ENCODE measurements at places on chromosomes 3 and 15.

- DNase-seq: no peak
Observed at GRCh38 chr15:69517052-69517451, 64.4 kb downstream of the RPLP1 start.

DNA sequence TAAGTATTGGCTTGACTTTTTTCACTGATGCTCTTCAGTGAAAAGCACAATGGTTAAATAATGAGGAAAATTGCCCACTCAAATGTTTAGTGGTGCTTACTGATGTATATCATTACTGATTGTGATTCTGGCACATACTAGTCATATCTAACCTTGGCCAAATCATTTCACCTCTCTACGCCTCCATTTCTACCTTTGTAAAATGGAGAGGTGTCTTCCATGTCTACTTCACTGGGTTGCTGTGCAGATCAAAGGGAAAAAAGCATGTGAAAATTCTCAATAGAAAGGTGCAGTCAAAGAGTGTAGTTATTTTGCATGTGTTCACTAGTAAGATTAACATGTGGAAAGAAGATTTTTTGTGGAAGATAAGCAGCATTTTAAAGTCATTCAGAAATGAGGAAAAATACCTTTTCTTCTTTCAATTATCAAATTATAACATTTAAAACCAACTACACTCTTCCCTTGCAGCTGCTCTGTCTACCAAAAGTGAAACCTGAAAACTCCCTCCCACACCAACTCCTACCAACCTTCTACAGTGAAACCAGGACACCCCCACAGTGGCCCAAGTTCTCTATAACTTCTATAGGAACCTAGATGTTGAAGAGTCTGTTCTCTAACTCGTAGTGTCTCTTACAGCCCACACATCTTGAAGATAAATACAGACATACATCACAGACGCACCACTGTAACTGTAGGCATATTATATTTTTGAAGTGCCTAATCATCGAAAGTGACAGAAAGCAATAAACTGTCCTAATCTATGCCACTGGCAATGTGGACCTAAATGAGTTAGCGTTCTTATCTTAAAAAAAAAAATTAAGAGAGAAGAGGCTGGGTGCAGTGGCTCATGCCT is 1.4 kb downstream of the CD200R1 start:
- DNase-seq: no peak

DNA sequence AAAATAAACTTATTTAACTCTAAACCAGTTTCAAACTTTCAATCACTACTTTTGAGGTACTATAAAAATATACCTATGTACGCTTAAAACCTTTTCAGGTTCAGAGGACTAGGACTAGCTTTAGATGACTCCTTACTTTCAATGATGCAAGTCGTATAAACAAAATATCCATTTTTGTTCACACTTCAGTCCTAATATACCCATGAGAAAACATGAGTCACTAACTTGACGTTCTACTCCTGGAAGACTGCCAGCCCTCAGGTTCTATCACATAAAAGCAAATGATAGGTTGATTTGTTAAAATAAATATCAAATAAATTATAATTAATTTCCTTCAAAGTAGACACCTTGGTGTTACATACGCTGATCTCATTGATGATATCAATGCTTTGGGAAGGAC is 10.6 kb upstream of the P3H2 start:
- no peak for DNase-seq

GRCh38 chr3:36893137-36893557 is 51.7 kb downstream of the TRANK1 start:
- no peak for DNase-seq

DNA sequence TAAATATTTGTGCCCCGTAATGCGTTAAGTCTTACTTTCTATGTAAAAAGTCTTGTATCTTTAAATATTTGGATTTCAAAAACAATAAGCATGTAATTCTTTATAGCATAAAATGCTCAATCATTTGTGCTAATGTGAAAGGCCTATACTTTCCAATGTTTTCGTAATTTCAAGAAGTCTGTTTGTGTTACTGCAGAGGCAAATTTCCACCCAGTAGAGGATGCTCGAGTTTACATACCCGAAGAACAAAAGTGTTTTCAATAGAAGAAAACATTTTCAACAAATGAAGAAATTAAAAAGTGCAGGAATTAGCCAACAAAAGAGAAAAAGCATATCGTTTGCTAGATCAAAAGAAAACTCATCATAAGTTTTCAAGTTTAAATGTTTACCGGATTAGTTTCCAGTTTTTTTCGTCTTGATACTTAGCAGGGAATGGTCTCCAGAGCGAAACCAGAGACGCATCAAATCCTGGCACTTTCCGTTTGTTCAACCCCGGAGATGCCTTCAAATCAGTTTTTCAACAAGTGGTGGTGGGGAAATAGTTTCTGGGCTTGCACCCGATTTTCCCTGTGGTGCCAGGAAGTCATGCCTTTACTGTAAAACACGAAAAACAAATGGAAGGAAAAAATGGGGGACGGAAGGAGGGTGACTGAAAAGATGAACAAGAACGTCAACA is 1.0 kb downstream of the CGGBP1 start:
- DNase-seq: no peak

- no peak for DNase-seq
Observed at GRCh38 chr3:119380697-119381096, 82.7 kb downstream of the TMEM39A start.

DNA sequence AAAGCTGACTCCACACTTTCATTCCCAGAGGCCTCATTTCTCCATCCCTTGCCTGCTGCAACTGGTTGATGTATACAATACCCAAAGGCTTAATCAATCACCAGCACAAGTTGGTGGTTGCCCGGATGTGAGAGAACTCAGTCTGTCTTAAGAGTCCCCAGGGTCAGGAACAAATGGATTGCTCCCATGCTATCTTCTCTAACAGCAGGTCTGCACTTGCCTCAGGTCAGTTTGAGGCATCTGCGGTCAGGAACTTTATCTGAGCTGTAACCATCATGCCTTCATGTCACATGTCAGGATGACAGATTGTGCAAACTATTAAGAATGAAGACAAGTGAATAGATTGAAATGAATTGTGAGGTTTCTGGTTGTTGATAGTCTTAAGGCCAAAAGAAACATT is 56.1 kb downstream of the BFSP2 start:
- no peak for DNase-seq

Measured in NCI-H526 (cell line).